ENCODE measurements at places on chromosomes 16 and 17.

DNA sequence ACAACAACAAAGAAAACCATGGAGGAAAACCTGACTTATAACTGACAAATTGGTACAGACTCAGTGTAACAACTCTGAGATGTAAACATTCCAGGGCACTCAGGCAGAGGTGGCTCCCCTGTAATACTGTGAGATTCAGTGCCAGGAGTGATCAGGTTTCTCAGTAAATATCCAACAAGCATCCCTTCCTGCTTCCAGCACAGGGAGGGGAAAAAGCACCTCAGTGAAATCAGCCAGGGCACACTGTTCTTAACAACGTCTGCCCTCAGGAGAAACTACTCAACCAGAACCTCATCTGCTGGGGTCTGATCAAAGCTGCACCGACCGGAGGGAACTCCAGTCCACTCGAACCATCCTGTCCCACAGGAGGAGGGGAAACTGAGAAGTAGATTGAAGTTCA, 52.3 kb downstream of the AMFR start:
- DNase-seq, result no peak

GRCh38 chr17:81020443-81020766, 14.5 kb upstream of the BAIAP2 start:
- no peak for DNase-seq

DNA sequence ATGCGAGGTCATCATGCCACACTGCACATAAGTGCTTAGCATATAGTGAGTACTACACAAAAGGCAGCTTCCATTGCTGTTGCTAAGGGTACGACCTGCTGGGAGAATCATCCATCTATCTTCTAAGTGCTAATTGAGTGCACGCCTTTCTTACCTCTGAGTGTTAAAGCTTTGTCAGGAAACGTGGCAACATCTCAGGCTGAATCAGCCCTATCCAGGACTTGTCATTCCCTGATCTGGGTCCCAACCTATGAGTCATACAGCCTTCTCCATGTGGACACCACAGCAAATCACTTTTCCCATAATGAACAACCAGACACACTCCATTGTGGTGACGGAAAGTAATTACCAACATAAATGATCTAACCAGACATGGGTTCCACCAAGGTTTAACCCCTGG, 201.1 kb upstream of the MAF start:
- DNase-seq, result no peak

DNA sequence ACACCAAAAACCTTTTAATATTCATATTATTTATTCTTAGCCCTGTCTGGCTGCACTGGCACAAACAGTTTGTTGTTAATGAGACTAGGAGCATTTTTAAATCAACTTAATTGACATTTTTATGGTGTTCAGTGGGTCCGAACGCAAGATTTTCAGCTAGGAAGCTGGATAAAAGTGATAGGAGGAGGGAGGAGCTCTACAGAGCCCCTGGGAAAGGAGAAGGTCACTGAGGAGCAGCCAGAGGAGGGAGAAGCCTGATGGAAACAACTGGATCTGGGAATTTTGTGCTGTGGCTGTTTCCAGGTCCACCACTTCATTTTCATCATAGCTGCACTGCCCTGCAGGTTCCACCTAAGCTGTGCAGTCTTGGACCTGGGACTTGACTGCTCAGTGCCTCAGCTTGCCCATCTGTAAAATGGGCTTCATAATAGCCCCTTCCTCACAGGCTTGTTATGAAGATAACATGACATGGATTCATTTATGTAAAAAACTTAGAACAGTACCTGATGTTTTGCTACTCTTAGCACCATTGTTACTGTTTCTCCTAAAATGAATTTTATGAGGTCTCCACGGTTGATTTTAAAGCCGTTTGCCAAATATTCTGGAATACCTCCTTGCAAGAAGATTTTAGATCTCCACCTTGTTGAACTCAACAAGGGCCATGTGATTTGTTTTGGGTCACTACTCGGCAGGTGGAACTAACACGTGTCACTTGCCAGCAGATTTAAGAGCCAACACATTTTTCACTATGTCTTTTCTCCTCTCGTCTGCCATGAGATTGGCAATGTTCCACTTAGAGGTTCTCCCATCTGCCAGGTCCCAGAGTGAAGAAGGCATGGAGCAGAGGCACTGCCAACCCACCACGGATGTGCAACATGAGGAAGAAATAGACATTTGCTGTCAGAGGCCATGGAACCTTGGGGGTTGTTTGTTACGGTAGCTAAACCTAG, 18.7 kb upstream of the GRIN2A start:
- DNase-seq, result no peak

- no peak for DNase-seq
Observed at GRCh38 chr16:5870886-5871691, 773.5 kb upstream of the EEF2KMT start.

DNA sequence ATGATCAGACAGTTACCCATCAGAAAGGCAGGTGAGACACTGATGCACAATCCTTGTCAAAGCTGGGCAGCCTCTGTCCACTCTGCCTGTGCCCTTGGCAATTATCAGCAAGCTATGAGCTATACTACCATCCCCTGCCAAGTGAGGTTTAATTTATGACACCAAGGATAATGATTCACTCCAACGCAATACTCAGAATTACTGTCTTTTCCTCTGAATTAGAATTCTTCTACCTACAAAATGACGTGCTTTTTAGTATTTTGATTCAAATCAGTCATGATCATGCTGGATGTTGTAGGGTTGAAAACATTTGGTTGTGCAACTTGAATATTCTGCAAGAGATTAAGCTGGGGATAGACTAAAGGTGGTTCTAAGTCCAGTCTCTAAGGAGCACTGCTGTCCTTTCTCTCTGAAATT, 116.8 kb upstream of the SOX9 start:
- no peak for DNase-seq

GRCh38 chr17:52235516-52235915, 77.0 kb upstream of the CA10 start:
- no peak for DNase-seq

GRCh38 chr17:4940555-4941318, 669 bp downstream of the RNF167 start:
- peak; percentile 56 for DNase-seq

DNA sequence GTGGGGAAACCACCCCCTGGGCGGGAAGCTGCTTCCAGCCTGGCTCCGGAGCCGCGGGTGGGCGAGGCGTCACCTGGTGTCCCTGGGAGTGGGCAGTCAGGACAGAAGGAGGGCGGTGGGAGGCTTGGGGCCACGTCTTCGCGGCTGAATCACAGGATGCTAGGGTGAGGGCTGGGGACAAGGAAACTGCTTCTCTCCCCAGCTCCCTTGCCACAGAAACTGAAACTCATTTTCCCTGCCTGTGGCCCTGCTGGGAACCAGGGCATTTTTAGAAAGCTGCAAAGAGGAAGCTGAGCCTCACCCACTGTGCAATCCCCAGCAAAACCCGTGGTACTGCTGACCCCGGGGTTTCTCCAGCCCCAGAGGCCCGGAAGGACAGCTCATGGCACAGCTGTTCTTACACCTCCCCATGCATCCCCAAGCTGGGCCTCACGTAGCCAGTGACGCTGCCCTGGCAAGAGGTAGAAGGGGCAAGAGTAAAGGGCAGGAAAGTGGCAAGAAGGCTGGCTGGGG, 8.2 kb downstream of the RHBDF2 start:
- peak; percentile 61 for DNase-seq

DNA sequence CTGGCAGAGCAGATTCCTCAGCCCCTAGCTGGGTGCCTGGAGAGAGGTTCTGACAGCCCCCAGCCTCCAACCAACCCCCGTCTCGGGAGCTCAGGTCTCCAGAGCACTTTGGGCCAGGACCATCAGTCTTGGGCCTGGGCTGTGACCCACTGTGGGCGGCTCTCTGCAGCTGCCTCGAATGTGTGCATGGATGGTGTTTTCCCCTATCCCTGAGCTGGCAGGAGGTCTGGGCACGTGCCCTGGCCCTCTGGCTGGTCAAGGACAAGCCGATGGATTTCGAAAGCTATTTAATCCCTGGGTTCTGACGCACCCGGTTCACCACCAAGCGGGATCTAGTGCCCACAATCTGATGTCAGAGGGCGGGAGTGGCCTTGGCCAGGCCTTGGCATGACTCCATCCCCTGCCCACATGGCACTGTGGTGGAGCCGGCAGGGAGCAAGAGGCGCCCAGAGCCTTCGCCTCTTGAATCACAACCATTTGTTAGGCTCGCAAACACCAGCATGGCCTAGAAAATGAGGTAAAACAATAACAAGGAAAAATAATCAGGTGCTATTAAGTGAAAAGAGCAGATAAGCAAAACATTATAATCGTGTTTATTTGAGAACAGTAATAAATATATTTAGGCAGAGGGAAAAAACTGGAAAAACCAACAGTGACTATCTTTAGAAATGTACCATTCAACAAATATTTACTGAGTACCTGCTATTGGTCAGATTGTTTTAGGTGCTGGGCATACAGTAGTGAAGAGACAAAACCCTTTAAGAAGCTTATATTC, 69.3 kb upstream of the TOB1 start:
- no peak for DNase-seq

DNA sequence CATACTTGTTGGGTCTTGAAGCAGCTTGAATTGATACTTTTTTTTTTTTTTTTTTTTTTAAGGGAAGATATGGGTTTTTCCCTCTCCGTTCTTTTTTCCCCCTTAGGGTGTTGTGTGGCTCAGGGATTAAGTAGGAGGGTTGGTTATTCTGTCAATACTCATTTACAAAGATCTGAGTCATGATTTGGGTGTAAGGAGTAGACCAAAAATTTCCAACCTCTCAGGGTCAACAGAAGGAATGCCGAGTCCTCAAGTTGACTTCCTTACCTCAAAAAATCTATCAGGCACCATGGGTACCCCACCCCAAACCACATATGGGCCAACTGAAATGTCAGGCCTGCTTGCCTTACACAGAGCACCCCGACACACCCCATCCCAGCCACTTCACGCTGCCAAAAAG, 230.5 kb downstream of the CCDC182 start:
- DNase-seq, result no peak

- DNase-seq, result no peak
Observed at GRCh38 chr16:68790130-68790761, 53.1 kb upstream of the TANGO6 start.

- DNase-seq, result peak; percentile 80
Observed at GRCh38 chr16:11354733-11355574, 9.7 kb downstream of the RMI2 start.

GRCh38 chr17:28404007-28404406, 2.0 kb downstream of the SLC46A1 start:
- no peak for DNase-seq

DNA sequence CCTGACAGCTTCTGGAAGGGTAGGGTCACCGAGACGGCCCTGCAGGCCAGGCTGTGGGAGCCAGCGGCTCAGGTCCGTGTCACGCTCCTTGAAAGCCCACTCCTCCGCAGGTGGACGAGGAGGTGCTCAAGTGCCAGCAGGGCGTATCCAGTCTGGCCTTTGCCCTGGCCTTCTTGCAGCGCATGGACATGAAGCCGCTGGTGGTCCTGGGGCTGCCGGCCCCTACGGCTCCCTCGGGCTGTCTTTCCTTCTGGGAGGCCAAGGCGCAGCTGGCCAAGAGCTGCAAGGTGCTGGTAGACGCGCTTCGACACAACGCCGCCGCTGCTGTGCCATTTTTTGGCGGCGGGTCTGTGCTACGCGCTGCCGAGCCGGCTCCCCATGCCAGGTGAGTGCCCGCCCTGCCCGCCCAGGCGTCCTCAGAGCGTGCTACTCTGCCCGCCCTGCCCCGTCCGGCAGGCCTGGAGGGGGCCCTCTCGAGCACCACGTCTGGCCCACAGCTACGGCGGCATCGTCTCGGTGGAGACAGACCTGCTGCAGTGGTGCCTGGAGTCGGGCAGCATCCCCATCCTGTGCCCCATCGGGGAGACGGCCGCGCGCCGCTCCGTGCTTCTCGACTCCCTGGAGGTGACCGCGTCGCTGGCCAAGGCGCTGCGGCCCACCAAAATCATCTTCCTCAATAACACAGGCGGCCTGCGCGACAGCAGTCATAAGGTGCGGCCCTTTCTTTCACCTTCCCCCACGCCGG, 1.3 kb downstream of the NAGS start:
- DNase-seq, result no peak

GRCh38 chr17:57903961-57904360, 51.3 kb downstream of the CUEDC1 start:
- no peak for DNase-seq

DNA sequence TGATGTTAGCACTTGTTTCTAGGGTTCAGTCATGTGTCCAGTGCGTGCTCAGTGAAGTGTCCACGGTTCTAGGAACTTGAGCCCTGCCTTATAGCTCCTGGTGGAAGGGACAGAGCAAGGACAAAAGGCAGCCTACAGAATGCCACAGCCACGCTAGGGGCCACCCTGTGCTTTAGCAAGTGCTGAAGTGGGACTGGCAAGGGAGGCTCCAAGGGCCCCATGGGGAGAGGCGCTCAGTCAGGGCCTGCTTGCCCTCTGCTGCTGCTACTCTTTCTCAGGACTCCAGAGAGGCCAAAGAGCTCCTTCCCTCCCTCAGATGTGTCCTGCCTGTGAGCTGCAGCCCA, 6.8 kb downstream of the NT5C start:
- no peak for DNase-seq

DNA sequence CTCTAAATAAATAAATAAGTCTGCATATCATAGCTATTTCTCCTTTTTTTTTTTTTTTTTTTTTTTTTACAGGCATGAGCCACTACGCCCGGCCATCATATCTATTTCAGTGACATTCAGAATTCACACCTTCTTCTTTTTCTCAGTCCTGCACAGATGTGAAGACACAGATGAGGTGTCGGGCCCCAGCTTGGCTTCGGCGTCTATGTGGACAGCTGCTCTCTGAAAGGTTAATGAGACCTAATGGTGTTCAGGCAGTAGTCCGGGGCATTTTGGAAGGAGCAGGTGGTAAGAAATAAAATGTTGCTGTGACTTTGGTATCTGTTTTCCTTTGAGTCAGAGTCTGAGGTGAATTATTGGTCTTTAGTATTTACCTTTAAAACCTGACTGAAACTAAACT, 23.6 kb downstream of the TANGO6 start:
- DNase-seq, result no peak

GRCh38 chr17:59504821-59505220, 60.6 kb upstream of the DHX40 start:
- no peak for DNase-seq

GRCh38 chr16:70746708-70747424, 54.1 kb downstream of the VAC14 start:
- DNase-seq, result peak; percentile 39

- no peak for DNase-seq
Observed at GRCh38 chr17:8105957-8106398, 12.3 kb downstream of the ALOXE3 start.

DNA sequence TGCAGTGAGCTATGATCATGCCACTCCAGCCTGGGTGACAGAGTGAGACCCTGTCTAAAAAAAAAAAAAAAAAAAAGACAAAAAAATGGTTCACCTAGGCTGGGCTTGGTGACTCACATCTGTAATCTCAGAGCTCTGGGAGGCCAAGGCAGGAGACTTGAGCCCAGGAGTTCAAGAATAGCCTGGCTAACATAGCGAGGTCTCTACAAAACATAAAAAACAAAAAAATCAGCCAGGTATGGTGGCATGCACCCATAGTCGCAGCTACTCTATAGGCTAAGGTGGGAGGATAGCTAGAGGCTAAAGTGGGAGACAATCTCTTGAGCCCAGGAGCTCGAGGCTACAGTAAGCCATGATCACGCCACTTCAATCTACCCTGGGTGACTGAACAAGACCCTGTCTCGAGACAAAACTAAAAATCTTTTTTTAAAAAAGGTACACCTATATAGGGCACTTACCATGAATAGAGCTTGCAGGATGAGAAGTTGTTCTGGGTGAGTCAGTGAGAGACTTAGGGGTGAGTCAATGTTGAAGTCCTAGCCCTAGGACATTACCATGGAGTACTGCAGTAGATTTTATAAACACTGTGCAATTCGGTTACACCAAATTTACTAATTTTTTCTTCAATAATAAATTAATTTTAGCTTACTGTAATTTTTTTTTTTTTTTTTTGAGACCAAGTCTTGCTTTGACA, 19.0 kb downstream of the USP32 start:
- DNase-seq, result no peak

GRCh38 chr17:35074711-35075707, 11.5 kb upstream of the RFFL start:
- DNase-seq, result no peak
